ENCODE measurements at places on chromosomes 2 and 18.

DNA sequence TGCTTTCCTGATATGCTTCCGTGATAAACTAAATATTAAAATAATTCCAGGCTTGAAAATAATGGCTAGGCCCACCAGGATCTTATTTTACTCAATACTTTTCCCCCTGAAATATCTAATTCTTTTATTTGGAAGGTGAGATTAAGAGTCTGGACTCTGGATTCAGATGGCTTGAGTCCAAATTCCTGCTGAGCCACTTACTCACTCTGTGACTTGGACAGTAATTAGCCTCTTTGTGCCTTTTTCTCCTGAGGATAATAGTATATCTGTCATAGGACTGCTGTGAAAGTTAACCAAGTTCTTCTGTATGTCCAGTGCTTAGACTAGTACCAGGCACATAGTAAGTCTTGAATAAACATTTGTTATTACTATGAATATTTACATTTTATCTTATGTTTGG is 127.3 kb upstream of the ERBB4 start:
- DNase-seq = no peak

DNA sequence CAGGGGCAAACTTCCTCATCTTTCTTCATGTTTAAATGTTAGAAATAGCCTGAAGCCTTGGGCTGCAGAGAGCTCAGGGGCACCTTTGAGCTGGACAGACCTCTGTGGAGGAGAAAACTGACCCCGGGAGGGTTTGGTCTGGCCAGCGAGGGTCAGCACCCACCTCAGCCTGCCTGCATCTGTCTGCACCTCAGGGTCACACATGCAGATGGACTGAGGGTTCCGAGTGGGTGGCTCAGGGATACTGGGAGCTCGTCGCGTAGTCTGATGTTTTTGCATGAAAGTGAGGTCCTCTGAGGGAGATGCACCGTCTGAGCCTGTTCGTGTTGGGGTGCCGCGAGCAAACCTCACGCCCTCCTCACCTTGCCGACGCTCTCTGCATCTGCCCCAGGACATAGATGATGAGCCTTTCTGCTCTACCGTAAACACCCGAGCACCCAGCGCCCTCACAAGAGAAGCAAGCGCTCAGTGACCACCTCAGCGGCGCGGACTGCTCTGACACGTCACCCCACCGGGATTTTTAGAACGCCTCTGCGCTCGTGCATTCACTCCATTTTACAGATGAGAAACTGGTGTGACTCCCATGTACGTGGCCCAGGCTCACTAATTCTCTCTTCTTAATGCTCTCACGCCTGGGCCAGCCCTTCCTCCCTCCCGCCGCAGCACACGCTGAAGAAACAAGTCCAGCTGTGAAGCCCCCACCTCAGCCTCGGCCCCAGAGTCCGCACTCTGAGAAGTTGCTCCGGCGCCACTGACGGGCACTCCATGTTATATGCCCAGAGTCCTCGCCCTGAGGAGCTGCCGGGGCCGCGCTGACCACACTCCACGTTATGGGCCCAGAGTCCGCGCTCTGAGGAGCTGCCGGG is 9.5 kb downstream of the KCNG2 start:
- no peak for DNase-seq

GRCh38 chr2:113720167-113720566 is 36.3 kb downstream of the SLC35F5 start:
- DNase-seq = no peak

DNA sequence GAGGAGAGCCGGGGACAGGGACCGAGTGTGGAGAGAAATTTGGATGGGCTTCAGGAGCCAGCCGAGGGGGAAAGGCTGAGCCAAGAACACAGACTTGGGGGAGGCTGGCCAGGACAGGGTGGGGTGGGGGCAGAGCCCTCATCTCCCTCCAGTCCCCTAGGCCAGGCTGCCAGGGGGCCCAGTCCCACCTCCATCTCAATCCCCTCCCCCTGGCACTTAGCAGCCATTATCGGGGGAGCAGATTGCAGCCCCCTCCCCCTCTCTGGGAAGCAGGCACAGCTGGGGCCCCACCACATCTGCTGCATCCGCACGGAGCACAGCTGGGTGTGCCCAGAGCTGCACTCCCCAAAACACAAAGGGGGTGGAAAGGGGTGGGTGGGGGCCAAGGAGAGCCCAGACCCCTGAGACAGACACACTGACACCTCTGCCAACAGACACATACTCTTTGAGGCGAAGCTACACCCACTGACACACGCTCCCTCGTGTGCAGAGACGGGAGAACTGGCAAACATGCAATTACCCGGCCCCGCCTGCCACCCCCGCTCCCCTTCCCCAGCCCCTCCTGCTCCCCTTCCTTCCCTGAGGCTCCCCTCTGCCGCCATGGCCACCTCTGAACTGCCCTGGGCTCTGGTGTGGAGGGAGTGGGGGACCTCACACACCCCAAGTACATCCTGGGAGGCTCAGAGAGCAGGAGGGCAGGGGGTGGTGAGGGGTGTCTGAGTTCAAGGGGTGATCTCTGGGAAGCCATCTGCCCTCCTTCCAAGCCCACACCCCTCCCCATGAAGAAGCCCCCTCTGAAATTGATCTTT is 5.1 kb upstream of the ASIC4 start:
- DNase-seq = no peak
